Central memory CD8-positive, alpha-beta T cell (primary cell): ENCODE measurements at places on chromosomes 3 and 15.

- DNase-seq = no peak
These were observed 165.6 kb downstream of the IGF1R start for GRCh38 chr15:98813951-98814350.

- DNase-seq = no peak
These were observed 59.1 kb upstream of the SLC6A1 start for GRCh38 chr3:10933470-10933804.

- DNase-seq = peak; percentile 42
These were observed 513.7 kb downstream of the FOXP1 start for GRCh38 chr3:71069797-71070196.

- no peak for DNase-seq
These were observed 22.3 kb downstream of the GRM2 start for GRCh38 chr3:51729042-51729633.

DNA sequence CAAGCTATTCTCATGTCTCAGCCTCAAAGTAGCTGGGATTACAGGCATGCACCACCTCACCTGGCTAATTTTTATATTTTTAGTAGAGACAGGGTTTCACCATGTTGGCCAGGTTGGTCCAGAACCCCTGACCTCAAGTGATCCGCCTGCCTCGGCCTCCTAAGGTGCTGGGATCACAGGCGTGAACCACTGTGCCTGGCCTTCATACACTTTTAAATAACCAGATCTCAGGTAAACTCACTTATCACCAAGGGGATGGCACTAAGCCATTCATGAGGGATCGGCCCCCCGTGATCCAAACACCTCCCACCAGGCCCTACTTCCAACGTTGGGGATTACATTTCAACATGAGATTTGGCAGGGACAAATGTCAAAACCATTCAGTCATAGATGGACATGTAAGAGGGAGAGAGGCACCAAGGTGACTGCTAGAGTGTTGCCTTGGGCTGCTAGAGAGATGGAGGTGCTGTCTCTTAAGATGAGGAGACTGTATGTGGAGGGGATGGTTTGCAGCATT lies 13.3 kb upstream of the DOCK3 start:
- no peak for DNase-seq

GRCh38 chr15:58736018-58736643 lies 13.4 kb downstream of the ADAM10 start:
- DNase-seq = no peak

GRCh38 chr3:41274944-41275668 lies 75.8 kb downstream of the CTNNB1 start:
- no peak for DNase-seq

- DNase-seq = no peak
These were observed 10.1 kb downstream of the HAUS2 start for GRCh38 chr15:42558739-42559138.
